Non-pigmented ciliary epithelial cell (primary cell): ENCODE measurements at places on chromosomes 7 and 10.
A peak's percentile ranks its signal among the peaks of the same experiment; 100 is the strongest.

DNA sequence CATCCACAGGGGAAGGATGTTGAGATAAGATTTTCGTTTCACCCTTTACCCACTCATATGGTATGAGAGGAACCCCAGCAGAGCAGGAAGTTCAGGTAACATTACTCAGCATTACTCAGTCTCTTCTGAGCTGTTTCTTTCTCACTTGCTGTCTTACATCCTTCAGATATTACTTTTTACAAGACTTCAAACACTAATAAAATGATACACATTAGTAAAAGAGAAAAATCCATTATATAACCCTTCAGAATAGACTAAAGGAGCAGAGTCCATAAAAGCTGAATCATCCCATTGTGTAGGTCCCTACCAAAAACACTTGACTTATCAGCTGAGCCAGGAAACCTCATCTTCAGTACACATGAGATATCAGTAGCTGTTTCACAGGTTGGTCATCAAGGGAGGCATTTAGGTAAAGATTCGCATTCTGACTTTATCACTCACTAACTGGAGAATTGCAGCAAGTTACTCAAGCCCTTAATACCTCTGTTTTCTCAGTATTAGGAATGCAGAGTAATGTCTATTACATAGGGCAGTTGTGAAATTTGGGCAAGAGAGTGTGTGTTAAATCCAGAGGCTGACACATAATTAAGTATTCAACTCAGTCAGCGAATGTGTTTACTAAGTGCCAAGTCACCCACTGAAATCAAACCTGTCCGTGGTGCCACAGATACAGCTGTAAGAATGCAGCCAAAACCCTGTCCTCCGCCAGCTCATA is 44.7 kb downstream of the KLF6 start:
- no peak for DNase-seq

DNA sequence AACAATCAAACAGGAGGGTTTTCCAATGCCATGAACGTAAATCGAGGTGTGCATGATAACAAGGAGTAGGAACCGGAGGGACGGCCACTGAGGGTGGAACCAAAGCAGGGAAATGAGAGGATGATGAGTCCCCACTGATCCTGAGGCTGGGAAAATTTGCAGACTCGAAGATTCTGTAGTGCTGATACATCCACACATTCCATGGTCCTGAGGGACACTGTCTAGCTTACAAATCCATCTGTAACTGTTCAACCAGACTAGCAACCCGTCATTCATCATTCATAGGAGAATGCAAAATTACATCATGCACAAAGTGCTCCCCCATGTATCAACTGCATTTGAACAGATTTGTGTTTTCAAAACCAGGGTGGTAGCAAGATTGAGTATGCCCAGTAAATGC is 189.7 kb downstream of the PTPRN2 start:
- DNase-seq, result no peak

GRCh38 chr7:82289889-82290288 is 153.7 kb downstream of the CACNA2D1 start:
- no peak for DNase-seq

- DNase-seq, result no peak
These were observed 47.0 kb downstream of the CDH23 start for GRCh38 chr10:71443676-71444075.

DNA sequence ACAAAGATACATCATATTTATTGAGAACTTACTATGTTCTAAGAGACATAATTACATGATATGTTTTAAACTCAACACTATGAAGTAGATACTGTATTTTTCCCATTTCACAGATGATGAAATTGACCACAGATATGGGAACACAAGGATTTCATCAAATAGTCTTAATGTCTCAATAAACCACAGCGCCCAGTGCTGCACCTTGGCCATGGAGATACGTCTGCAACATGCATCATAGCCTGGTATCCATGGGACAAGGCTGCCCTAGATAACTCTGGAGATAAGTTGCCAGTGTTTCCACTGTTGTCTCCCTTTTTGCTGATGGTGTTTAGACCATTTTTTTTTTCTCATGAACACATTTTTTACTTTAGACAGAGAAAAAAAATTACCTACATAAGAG is 97.5 kb downstream of the GNAT3 start:
- no peak for DNase-seq

GRCh38 chr10:67095531-67095930 is 169.7 kb downstream of the LRRTM3 start:
- no peak for DNase-seq

DNA sequence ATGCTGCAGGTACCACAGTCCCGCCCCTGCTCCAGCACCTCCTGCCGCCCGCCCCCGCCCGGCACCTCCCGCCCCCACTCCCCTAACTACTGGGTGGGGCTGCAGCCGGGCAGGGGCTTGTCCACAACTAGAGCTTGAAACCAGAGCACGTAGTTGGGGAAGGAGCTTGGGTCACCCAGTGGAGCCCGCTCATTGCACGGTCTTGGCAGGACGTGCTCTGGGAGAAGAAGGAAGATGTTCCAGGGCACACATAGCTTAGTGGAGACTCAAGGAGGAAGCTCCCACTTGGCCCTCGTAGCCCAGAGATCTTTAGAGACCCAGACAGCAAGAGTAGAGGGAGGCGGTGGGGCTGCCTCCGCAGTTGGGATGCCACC is 692 bp downstream of the IGFBP1 start:
- no peak for DNase-seq

DNA sequence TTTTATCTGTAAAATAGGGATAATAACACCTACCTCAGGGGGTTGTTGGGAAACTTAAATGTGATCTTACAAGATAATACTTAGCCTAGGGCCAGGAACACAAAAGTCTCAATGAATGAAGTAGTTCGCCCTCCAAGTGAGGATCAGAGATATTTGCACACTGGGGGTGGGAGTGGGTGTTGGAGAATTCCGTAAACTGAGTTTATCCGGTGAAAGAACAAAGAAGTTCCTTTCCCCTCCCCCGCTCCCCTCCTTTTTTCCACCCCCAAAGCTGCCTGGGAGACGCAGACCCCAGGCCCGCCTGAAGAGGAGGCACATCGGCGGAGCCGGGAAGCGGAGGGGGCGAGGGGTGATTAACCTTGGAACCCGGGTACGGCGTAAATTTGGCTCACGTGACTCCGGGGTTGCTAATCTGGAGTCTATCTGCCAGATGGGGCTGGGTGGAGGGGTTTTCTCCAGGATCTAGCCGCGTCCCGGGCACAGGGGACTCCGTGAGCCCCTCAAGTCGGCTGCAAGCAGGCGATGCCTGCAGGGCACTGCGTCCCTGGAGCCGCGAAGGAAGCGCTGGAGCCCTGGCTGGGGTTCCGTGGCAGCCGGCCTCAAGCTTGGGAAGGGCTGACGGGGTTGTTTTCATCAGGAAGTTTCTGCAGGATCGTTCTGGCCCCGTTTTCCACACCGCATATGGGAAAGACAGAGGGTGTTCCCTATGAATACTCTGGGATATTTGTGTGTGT is 1.4 kb upstream of the PODXL start:
- no peak for DNase-seq

GRCh38 chr10:114872519-114873087 is 51.0 kb downstream of the FHIP2A start:
- no peak for DNase-seq

DNA sequence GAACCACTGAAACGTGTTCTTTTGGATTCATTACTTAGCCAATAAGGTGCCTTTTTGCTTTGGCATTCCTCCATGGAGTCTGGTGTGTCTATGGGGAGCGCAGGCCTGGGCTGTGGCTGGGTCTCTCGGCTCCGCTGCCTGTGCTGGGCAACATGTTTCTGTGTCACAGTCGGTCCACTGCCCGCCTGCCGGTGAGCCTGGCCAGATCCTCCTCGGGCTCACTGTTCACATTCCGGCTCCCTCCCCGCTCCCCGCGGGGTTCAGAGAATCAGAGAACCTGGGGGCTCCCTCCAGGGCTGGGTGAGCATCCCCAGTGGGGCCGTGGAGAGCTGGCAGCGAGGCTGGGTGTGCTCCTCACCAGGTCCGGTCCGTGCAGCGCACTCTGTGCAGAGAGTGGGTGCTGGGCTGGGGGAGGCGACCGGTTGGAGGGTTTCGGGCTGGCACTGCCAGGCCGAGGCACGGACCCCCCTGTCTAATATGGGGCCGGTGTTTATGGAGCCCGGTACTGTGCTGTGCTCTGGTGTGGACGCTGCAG is 70.4 kb downstream of the INPP5A start:
- DNase-seq, result no peak

GRCh38 chr10:25682203-25682851 is 251.7 kb upstream of the MYO3A start:
- DNase-seq, result peak; percentile 13

GRCh38 chr7:445563-446288 is 73.9 kb downstream of the PDGFA start:
- DNase-seq, result no peak

DNA sequence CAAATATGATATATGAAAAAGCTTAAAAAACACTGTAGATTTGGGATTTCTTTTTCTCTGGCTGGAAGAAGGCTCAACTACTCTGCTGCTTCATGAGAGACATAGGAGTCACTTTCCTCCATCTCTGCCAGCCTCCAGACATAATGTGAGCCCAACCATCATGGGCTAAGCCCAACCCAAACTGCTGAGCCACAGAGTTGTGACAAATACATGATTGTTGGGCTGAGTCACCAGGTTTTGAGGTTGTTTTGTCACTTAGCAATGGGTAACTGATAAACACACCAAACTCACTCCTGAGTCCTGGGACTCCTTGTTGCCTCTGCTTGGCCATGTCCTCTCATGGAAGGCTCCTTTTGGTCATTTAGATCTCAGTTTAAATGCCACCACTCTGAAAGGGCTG is 381.8 kb upstream of the FZD8 start:
- DNase-seq, result peak; percentile 48

GRCh38 chr7:27242555-27243339 is at the start of gene EVX1:
EVX1 (plus strand) TSS chr7:27242802; CDS start chr7:27243031, 229 bp downstream.
- no peak for DNase-seq

- DNase-seq, result no peak
These were observed 104.4 kb upstream of the ZMIZ1 start for GRCh38 chr10:78964274-78964951.

GRCh38 chr10:78459639-78460037 is 426.0 kb downstream of the RPS24 start:
- no peak for DNase-seq

GRCh38 chr10:29685506-29685905 is 50.7 kb upstream of the SVIL start:
- DNase-seq, result no peak

- DNase-seq, result no peak
These were observed 53.4 kb upstream of the FHIP2A start for GRCh38 chr10:114767986-114768821.

- no peak for DNase-seq
These were observed 10.5 kb upstream of the TTYH3 start for GRCh38 chr7:2621061-2621828.

DNA sequence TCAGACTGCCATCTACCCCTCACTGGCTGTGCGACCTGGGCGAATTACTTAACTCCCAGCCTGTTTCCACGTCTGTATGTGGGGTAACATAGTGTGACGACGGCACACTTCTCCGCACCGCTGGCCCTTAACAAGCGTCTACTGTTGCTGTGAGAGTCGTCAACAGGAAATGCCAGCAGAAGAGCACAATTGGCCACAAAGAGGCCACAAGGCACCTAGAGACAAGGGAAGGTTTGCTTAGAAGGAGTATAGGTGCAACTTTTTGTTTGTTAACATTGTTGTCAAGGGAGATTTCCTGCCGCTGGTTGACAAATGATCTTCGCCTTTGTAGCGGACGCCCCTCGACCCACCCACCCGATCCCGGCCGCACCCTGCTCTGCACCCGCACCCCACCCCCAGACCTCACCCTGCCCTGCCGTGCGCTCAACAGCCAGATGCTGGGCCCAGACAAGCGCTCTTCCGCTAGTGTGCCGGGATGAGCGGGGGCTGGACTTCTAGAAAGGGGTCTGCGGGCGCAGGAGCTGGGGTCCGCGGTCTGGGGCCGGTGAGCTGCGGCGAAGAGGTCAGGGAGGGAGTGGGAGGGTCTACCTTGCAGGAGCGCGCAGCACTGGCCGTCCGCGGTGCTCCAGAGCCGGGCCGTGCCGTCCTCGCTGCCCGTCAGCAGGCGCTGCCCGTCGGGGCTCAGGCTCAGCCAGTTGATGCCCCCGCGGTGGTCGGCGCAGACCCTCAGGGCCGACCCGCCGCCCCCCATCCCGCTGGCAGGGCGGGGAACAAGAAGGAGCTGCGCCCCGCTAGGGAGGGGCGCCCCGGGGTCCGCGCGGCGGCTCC is 785 bp downstream of the WDR86 start:
- no peak for DNase-seq

- no peak for DNase-seq
These were observed 649.2 kb upstream of the C7orf33 start for GRCh38 chr7:147941381-147941780.

DNA sequence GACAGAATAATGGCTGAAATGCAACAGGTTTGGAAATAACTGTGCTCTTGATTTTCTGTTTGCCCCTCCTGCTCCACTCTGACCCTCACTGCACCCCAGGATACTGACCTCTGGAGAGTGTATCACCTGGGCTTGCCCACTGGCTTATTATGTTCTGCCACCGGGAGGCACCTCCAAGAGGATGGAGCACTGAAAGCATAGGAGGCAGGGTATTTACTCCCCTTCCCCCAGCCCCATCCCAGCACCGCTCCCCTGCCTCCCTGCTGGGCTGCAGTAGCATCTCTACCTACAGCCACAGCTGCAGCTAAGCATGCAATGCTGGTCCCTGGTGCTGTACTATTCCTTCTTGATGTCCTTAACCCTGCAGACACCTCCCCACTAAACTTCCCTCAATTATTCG is 26.4 kb downstream of the RAB11FIP2 start:
- no peak for DNase-seq
